ENCODE measurements at places on chromosomes 2 and 18.

DNA sequence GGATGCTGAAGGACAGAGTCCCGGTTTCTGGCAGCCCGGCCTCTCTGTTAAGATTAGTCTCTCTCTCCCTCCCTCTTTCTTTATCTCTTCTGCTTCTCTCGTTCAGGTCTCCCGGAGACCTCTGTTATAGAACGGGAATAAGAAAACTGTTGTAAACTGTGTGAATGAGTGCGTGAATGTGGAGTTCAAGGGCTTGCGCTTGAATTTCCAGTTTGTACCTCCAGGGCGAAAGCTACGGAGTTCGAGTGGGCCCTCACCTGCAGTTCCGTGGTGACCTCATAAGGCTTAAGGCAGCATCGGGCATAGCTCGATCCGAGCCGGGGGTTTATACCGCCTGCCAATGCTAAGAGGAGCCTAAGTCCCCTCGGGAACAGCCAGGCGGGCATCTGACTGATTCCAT is 26.4 kb downstream of the SKA1 start:
- DNase-seq: peak; percentile 26

- DNase-seq: no peak
Measured at GRCh38 chr2:148455791-148456190, 188.8 kb upstream of the EPC2 start.

- no peak for DNase-seq
Measured at GRCh38 chr2:126877861-126878565, 20.7 kb upstream of the TEX51 start.

DNA sequence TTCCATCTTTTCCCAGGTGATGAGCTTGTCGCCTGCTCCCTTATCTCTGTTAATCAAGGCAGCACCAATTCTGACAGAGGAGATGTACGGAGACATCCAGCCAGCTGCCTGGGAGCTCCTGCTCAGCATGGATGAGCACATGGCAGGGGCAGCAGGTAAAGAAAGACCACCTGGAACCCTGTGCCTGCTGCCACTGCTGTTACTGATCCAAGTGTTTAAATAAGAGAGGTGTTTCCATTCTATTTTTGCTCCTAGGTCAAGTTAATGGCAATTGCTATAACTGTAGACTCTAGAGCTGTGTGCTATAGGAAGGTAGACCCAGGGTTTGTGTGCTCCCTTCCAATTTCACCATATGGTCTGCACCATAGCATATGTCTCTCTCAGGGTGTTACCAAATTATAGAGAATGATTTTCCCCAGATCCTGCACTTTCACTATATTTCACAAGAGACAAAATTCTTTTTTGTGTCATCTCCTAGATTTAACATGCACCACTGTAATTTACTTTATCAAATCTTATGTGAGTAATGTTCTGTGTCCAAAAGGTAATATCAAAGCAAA is 88.6 kb upstream of the RPE start:
- DNase-seq: no peak

GRCh38 chr2:86523491-86523890 is 39.8 kb downstream of the CHMP3 start:
- DNase-seq: no peak

- no peak for DNase-seq
Measured at GRCh38 chr2:236828820-236829219, 256.9 kb upstream of the COPS8 start.
